ENCODE measurements at places on chromosomes 5 and 9.
A peak's percentile ranks its signal among the peaks of the same experiment; 100 is the strongest.

GRCh38 chr5:53170746-53171349, 61.3 kb upstream of the MOCS2 start:
- no peak for DNase-seq

GRCh38 chr5:89065919-89066318, 182.9 kb upstream of the MEF2C start:
- DNase-seq: no peak

DNA sequence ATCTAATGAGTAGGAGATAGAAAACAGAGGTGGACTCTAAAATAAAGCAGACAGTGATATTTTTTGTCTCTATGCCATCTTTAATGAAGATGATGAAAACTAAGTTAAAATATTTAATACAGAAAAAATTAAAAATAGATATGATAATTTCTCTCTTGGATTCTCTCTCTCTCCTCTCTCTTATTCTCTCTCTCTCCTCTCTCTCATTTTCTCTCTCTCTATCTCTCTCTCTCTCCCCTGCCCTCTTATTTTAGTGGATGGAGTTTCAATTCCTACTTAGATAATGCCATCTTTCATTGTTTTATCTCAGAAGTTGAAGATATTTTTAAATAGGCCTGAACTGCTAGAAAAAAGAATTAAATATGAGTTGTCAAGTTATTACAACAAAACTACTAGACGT, 38.2 kb downstream of the ESM1 start:
- no peak for DNase-seq

DNA sequence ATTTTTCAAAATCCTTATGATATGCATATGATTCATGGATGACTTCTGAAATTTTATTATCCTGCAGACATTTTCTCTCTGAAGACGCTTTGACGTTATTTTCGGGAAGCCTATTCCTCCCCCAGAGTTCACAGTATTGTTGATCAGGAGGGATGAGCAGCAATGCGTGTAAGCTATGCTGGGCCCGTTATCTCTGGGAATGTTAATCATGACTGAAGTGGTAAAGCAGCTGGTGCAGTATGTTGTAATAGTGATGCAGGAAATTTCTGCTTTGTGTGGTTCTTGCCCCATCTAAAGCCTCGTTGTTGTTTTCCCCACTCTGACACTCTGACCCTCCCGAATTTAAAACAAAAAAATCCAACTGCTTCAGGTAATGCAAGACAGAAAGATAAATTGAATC, 1797.8 kb upstream of the WWC1 start:
- DNase-seq: no peak

GRCh38 chr9:115018547-115019435, 88.4 kb upstream of the TNFSF8 start:
- peak; percentile 89 for DNase-seq

DNA sequence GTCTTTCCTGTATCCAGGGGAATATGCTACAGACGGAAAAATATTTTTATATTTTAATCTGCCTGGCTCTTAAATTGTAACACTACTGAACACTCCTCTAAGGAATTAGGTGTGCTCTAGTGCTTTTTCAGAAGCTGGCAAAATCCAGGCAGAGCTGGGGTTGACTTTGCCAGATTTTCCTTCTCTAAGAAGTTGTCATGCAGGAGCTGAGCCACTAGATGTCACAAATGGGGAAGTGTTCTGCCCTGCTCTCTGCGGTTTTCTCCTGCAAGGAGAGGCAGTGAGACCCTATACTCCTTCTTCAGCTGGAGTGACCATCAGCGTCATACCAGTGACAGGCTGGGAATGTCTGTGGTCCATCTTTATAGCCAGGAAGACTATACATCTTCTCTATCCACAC, 112.5 kb downstream of the HAPLN1 start:
- DNase-seq: peak; percentile 41

- DNase-seq: no peak
Measured at GRCh38 chr9:97518909-97519307, 17.4 kb downstream of the TMOD1 start.

DNA sequence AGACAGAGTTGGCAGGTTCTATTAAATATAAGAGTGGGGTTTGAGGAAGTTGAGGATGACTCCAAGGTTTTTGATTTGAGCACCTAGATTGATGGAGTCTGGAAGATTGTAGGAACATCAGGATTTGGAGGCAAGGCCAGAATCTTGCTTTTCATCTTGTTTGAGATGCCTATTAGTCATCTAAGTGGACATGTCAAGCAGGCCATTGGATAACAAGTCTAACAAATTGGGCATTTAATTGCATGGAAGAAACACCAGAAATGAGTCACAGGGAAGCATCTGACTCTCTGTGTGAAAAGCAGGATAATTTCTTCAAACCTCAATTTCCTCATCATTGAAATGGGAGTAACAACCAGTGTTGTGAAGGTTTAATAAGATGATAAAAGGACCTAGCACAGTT, 53.3 kb upstream of the ARL15 start:
- DNase-seq: no peak

- DNase-seq: no peak
Measured at GRCh38 chr9:69633716-69634115, 38.5 kb downstream of the APBA1 start.

DNA sequence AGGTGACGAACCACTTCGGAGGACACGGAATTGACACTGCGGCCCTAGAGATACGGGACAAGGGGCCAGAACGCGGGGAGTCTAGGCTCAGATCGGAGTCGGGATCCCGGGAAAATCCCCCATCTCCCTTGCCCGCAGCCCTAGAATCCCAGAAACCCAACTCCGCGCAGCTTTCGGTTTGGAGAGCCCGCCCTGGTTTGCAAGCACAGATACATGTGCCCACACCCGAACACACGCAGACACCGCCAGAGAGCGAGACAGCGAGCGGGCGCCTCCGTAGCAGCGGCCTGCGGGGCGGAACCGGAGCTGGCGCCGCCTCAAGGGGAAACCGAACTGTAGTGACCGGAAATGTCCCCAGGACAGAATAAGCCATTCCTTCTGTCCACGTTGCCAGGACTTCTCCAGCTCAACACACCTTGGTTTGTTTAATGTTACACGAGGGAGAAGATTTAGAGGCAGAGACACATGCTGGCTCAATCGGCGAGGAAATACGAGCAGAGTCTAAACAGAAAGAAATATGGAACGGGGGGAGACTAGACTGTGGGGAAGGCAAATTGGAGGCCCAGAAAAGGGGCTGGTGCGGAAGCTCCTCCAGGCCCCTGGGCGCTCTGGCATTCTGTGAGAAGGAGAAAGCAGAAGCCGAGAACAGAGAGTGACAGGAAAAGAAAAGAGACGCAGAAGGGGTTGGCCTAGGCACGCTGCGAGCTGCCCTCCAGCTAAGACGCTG, 2.9 kb upstream of the PAX5 start:
- DNase-seq: no peak

DNA sequence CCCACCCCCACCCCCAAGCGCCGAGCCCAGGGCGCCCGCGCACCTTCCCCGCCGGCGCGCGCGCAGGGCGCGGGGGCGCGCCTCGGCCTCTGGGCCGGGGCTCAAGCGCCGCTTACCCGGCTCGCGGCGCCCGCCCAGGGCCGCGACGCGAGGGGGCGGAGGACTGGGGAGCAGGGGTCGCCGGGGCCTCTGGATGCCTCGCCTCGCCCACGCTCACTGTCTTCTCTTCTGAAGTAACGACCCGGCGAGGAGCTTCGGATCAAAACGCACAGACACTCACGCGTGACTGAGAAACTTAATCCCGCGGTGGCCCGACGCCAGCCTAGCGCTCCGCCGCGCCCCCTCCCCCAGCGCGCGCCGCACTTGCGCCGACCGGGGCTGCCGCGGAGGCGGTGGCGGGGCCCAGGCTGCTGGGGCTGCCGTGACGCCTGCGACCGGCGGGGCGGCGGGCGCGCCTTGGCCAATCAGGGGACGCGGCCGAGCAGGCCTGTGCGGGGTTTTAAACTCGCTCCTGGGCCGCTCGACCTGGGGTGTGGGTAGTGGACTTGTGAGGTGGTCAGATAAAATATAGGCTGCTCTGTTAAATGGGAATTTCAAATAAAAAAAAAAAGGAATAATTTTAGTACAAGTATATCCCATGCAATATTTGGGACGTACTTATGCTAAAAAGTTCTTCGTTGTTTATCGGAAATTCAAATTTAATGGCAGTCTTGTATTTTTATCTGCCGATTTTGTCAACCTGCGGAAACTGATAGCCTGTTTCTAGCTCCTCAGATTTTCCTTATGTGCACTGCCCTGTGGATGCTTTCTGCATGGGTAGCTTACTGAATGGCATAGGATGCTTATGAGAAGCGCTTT, at the start of gene MPDZ:
MPDZ (minus strand) TSS at position 409 of the 858 bp plus-strand sequence. CDS start 29,377 bp downstream, outside the sequence.
- DNase-seq: no peak

DNA sequence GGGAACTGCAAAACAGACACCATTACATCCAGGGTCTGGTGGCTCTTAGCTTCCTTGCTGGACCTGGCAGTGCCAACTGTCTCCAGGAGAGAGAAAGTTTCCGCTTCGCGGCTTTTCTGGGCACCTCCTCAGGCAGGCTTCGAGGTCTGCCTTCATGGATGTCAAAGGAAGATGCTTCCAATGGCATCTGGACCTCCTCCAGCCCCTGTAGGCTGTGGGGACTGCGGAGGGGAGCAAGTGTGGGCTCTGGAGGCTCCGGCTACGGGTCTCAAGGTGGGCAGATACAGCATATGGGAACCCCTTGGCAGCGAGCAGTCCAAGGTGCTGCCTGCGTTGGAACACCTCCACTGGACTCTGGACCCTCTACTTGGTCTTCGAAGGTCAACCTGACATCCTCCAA, 6.0 kb downstream of the C9orf50 start:
- DNase-seq: no peak

DNA sequence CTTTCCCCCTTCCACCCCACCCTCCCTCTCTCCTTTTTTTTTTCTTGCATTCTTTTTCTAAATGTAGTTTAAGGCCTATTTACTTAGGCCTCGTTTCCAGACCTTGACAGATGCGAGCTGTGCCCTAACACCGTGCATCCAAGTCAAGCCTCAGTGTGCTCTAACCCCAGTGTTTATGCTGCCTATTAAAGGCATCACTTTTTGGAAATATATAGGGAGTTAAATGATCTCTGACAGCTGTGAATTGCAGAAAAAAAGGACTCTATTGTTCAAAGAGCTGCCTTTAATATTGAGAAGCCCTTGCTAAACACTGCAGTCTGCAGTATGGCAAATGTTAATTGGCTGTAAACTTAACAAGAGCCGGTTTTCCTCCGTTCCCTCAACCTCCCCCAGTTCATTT, 270.4 kb upstream of the TUT7 start:
- DNase-seq: no peak

GRCh38 chr5:71905834-71906711, 187.0 kb downstream of the CARTPT start:
- no peak for DNase-seq

DNA sequence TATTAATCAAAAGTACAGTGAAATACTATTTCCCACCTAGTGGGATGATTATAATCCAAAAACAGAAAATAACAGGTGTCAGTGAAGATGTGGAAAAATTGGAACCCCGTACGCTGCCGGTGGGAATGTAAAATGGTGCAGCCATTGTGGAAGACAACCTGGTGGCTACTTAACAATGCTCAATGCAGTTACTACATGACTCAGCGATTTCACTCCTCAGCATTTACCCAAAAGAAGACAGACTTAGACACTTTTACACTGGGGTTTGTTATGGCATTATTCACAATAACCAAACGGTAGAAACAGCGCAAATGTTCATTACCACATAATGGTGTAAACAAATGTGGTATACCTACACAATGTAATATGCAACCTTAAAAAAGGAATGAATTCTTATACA, 23.9 kb downstream of the SECISBP2 start:
- no peak for DNase-seq

GRCh38 chr5:43033841-43034590, 6.1 kb downstream of the ANXA2R start:
- no peak for DNase-seq

DNA sequence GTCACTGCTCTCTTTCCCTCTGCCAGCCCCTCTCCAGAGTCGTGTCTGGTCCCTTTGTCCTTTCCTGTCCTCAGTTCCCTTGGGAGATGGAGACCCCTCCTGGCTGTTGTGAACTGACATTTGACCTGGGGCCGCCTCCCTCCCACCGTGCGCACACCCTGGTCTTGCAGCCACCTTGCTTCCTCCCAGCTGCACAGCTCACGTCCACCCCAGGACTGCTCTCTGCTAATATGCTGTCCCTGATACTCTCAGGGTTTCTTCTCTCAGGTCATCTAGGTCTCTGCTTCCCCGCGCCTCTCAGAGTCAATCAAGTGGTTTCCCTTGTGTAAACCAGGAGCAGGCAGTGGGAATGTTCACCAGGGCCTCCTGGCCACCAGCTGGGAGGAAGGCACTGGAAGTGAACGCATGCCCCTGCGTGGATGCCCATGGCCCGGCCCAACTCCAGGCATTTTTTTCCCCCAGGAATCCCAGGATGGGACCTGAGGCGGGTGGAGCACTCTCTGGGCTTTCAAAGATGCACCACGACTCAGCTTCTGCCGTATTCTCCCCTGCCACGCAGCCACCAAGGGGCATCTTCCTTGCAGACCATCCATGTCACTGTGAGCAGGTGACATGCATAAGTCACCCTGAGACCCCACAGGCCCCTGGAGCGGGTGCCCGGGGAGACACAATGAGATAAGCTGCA, 142.4 kb downstream of the OLFM1 start:
- no peak for DNase-seq

- DNase-seq: no peak
Measured at GRCh38 chr5:39064450-39064849, 9.7 kb downstream of the RICTOR start.

- no peak for DNase-seq
Measured at GRCh38 chr5:121503111-121503840, 348.4 kb upstream of the FTMT start.

GRCh38 chr9:4086119-4087090, 213.5 kb downstream of the GLIS3 start:
- no peak for DNase-seq

GRCh38 chr9:129336601-129337331, 158.7 kb upstream of the IER5L start:
- no peak for DNase-seq

DNA sequence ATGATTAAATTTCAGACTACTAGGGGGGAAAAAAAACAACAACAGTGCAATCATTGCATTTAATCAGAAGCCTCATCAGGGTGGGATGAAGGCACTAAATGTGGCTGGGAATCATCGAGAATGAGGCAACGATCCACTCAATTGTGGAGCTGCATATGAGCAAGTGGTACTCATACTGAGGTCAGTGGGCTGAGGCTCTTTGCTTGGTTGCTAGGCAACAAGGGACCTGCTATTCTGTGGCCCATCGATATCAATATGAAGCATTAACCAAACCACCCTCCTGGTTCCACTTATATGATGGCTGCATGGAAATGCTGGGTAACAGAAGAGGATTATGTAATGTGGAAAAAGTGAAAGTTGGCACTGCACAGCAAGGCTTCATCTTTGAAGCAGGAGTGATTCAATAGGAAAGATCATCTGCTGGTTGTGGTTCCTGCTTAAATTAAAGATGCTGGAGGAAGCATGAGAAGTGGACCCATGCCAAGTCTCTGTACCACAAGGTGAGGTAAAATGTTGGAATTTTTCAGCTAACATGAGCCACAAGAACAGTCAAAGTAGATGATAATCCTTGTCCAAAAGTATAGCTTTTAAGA, 159.8 kb upstream of the HMHB1 start:
- DNase-seq: no peak

DNA sequence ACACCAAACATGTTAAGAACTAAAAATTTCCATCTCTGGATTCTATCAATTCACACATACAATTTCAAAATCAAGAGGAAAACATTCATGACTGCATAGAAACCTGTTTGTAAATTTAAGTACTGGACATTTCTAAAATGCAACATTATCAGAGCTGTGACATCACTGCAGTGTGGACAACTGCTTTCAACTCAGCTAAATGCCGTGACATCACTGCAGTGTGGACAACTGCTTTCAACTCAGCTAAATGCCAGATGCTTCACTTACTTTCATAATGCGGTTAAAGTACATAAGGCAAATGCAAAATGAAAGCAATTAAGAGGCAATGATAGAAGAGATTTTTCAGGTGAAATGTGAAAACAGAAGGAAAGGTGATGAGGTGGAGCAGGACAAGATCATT, 161.5 kb downstream of the ARL15 start:
- no peak for DNase-seq
